ENCODE measurements at places on chromosomes 2 and 18.
A peak's percentile ranks its signal among the peaks of the same experiment; 100 is the strongest.

DNA sequence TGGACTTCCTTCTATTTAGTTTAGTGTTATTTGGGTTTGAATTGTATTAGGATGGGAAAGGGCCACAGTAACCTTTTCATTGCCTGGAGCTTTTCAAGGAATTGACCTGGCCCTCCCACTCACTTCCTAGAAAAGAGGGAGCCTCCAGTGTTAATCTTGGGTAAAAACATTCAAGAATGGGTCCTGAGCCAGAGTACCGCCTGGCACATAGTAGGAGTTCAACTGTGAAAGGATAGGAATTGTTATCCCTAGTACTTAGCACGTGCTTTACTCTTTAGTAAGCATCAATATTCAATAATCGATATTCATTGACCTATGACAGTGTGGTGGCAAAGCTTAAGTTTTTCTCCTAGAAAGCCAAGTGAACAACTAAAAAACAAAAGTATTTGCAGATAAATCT is 179.9 kb downstream of the IRS1 start:
- no peak for DNase-seq

GRCh38 chr2:65129286-65129825 is 550 bp downstream of the RAB1A start:
- DNase-seq: no peak

DNA sequence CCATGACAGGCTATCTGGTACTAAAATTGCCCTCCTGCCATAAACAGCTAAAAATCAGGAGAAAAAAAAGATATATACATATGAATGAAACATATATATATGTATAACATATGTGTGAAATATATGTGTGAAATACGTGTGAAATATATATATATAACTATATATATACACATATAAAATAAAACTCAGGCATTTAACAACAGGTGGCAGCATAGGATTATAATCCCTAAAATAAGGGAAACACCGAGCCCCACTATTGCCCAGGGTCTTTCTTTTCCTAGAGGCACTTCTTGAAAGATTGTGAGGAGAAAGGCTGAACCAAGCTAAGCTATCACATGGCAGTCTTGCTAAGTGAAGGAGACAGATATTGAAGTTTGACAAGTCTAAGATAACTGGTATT is 65.9 kb upstream of the CYTIP start:
- no peak for DNase-seq

GRCh38 chr2:124478761-124479160 is 453.7 kb downstream of the CNTNAP5 start:
- peak; percentile 53 for DNase-seq

DNA sequence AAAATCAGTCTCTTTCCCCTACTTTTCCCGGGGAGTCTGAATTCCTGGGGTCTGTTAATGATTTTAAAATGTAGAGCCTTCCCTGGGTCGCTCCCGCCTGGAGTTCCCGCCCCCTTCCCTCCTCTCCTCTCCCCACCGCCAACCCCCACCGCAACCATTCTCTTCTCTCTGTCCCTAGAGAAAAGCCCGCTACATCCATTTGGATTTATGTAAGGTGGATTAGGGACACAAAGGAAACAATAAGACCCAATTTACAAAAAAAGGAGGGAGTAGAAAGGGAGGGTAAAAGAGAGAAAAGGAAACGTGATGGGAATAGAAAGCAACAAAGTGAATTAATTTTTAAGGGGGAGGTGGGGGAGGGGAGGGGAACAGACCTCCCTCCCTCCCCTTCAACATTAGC is 2.2 kb downstream of the EPHA4 start:
- DNase-seq: no peak

DNA sequence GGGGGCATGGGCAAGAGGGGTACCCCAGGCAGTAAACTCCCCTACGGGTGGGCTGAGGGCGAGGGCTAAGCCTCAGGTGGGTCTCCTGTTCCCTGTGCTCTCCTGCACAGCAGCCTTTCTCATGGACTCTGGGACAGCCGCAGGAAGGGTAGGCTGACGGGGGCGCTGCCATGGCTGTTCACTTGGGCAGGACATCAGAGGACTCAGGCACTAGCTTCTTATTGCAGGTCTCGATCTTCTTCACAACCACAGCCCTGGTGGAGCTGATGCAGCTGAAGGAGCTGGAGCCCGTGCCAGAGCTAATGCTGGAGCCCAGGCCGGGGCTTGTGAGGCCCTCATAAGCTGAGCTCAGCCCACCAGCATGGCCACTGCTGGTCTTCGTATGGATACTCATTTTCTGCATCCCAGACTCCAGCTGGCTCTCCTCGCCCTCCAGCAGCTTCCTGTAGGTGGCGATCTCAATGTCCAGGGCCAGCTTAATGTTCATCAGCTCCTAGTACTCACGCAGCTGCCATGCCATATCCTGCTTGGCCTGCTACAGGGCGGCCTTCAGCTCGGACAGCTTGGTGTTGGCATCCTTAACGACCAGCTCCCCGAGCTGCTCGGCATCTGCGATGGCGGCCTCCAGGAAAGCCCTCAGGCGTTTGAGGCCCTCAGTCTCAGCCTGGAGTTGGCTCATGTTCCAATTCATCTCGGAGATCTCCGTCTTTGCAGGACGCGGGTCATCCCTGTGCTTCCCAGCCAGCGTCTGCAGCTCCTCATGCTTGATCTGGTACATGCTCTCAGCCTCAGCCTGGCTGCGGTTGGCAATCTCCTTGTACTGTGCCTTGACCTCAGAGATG is 359.8 kb upstream of the SETBP1 start:
- no peak for DNase-seq

All from NCI-H2171 (cell line).